ENCODE measurements at places on chromosomes 3 and 15.
A peak's percentile ranks its signal among the peaks of the same experiment; 100 is the strongest.

DNA sequence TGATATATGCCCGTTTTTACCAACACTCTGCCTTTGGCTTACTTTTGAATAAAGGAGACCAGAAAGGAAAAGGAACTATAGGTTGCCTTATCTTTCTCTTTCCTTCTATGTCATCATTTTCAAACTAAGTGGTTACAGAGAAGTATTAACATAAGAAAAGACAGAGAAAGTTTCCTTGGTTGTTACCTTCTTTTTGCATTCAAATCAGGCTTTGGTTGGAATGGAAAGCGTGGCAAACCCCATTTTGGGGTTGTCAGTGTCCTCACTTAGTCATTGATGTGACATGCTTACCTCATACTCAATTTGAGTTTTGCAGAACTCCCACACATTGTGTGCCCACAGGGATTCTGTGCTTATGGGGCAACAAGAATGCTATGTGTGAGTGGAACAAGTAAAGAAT lies 3.7 kb upstream of the THRB start:
- no peak for DNase-seq

- peak; percentile 34 for DNase-seq
Measured at GRCh38 chr3:197501879-197502620, 53.7 kb downstream of the BDH1 start.

- DNase-seq, result no peak
Measured at GRCh38 chr3:107627962-107628542, 105.3 kb downstream of the BBX start.

DNA sequence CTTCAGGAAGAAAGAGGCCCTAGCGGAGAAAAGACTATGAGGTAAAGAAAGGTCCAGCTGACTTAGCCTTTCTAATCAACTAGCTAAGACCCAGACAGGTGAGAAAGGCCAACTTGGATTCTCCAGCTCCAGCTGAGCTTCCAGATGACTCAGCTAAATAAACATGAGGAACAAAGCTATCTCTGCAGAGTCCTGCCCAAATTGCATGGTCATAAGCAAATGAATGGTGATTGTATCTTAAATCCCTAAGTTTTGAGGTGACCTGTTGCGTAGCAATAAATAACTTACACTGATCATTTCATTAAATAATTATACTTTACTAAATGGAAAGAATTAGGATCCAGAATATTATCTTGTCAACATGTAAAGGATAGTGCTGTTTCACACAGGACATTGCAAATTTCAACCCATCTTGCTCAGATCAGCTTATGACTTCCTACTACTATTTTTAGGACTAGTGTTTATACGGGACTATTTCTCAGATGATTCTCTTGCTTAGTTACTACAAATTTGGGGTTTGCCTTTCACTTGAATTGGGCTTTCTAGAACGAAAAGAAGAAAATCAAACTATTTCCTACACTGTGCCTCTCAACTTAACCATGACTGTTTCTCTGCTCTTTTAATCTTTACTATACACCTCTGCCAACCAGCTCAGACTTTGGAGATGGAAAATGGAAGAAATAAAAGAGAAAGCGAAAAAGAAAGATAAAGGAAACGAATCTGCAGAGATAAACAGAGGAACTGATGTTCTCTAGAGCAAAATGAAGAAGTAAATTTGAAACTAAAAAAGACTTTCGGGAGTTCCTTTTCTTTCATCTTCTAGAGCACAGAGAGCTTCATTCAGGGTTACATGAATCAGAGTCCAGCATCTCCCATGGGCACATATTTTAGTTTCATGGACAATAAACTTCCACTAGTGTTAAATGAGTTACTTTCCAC lies 6.6 kb upstream of the ADGRG7 start:
- no peak for DNase-seq

DNA sequence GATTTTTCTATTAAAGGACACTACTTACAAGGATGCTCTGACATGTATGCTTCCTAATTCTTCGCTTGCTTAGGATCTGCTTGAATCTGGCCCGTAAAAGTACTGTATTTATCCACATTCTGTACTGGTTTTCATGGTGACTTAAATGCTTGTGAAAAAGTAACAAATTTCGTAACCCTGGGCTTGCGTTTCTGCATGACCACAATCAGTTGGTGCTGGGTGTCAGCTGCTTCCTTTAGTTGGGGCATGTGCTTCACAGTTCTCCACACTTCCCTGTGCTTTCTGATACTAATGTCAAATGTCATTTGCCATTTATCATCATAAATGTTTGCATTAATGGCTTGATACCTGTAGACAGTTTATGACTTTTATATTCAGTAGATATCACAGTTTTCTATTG lies 218.4 kb upstream of the MLF1 start:
- no peak for DNase-seq

GRCh38 chr15:58332676-58333400 lies 99.0 kb upstream of the LIPC start:
- no peak for DNase-seq

DNA sequence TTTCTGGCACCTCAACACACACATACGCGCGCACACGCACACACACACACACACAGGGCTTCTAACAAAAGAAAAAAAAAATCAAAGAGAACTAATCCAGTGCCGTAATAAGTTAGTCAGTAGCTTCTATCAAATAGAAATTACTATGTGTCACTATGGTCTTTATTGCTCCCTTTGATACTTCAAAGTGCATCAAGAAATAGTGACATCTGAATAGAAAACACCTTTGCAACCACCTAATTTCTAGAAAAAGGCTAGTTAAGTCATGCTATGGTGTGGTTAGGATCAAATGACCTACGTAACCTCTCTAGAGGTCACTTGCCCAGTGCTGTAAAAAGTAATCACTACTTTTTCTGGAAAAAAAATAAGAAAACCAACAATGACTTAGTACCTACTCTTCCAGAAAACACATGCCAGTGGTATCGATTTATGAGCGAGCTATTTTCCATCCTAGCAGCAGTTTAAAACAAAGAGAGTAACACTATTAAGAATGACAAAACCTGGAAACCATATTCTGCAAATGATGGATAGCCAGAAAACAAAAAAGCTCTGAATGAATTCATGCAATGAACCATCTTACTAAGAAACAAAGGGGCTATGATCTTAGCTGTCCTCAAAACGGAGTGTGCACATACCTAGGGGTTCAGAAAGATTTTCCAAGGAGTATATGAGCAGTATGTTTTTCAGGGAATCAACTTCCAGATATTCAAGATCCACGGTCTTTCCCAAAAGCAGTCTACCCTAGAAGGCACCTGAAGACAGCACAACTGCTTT lies 6.8 kb downstream of the AVEN start:
- no peak for DNase-seq

- no peak for DNase-seq
Measured at GRCh38 chr3:12286927-12287726, 1.7 kb upstream of the PPARG start.

GRCh38 chr15:41932511-41933289 lies 38.8 kb upstream of the SPTBN5 start:
- no peak for DNase-seq

DNA sequence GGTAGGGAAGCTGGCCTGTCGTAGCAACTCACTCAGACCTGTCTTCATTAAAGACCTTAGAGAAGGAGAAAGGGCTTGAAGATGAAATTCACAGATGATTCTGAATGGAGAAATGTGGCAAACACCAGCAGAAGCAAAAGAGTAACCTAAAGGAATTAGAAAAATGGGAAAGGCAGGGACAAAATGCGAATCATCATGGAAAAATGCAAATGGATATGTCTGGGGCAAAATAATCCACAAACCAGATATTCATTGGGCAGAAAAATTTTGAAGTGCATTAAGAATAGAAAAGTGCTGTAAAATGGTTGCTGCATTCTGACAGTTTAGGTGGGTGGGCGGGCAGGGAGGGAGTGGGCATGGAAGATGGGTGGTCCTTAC lies 156.9 kb upstream of the RASGRP1 start:
- no peak for DNase-seq

DNA sequence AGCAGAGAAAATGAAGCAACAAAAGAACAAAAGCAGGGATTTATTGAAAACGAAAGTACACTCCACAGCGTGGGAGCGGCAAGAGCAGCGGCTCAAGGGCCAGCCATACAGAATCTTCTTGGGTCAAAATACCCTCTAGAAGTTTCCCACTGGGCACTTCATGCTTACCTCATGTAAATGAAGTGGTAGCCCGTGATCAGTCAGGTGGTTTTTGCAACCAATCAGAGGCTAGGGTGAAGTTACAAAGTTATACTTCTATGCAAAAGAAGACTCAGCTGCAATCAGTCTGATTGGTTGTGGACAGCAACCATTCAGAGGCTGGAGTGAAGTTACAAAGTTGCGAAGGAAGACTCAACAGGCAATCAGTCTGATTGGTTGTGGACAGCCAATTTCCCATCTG lies 37.8 kb upstream of the TRH start:
- no peak for DNase-seq

DNA sequence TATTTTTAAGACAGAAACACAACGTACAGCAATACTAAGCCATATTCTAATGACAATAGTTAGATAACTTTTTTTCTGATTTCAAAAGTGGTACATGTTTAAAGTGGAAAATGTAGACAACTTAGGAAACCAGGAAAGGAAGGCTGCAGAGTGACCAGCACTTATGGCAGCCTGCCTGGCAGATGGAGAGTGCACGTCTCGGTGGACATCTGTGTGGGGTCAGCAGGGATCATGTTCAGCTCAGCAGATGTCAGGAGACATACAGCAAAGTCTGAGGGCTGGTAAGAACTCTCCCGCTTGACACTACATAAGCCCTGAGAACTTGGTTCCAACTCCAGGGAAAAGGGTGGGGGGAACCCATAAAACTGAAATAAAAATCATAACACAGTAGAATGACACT lies 128.6 kb upstream of the ADPGK start:
- DNase-seq, result no peak

- no peak for DNase-seq
Measured at GRCh38 chr15:25613134-25613533, 174.3 kb upstream of the UBE3A start.

GRCh38 chr3:59473636-59474035 lies 423.8 kb upstream of the CFAP20DC start:
- DNase-seq, result no peak

DNA sequence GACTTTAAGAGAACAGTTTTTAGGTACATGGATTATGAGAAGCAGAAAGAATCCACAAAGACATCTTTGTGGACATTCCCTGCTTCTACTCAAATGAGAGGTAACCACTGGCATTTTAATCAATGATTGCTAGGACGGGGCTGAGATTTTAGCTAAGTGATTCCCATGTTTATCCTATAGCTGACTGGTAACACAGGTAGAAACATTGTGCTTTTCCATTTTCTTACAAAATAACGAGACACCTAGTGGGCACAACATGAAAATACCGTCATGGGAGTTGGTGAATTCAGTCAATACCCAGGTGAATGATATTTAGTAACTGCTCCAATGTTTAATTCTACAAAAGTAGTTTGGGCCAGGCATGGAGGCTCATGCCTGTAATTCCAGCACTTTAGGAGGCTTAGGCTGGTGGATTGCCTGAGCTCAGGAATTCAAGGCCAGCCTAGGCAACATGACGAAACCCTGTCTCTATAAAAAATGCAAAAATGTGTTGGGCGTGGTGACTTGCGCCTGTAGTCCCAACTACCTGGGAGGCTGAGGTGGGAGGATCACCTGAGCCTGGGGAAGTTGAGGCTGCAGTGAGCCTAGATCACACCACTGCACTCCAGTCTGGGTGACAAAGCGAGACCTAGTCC lies 37.2 kb upstream of the DENND4A start:
- DNase-seq, result no peak

DNA sequence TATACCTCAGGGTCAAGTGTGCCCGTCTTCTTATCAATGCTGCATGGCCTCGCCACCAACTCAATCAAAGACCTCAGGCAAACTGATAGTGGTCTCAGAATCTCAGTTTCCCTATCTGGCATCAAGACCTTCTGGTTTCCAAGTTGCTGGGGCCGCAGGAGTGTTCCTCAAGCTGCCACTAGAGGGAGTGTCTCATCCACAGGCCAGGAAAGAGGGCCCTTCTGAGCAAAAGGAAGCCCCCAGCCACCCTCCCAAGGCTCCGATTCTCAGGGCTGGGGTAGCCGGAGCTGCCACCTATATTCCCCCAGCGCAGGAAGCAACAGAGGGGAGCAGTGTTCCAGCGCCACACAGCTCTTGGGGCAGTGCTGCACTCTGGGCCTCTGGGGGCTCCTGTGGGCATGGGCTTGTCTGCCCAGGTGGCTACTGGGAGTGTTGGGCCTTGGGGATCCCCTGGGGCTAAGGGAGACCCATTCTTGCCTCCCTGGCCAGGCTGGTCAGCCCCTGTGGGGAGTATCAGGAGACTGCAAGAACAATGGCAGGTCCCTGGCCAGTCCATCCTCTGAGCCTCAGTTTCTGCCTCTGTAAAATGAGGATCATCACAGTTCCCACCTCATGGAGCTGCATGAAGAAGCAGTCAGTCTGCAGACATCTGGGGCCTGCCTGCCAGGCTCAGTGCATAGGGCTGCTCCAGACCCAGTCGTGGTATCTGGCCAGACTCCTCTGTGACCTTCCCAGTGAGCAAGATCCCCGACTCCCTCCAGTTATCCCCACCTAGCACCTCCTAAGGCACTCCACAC lies 23.4 kb upstream of the SEC13 start:
- peak; percentile 45 for DNase-seq

GRCh38 chr15:91306144-91306543 lies 206.1 kb downstream of the SV2B start:
- DNase-seq, result no peak

DNA sequence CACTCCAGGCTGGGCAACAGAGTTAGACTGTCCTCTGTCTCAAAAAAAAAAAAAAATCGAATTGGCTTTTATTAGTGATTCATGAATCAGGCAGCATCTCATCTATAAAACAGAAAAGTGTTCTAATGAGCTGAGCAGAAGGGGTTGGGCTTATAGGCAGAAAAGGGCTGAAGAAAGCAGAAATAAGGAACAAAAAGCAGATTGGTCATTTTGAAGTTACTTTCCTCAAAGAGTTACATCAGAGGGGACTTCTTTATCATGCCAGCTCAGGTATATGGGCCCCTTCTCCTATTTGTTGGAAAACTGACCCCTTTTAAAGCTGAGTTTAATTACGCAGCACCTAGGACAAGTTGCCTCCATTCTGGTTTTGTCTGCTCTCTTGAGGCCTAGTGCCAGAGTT lies 722 bp upstream of the POGLUT1 start:
- DNase-seq, result no peak

DNA sequence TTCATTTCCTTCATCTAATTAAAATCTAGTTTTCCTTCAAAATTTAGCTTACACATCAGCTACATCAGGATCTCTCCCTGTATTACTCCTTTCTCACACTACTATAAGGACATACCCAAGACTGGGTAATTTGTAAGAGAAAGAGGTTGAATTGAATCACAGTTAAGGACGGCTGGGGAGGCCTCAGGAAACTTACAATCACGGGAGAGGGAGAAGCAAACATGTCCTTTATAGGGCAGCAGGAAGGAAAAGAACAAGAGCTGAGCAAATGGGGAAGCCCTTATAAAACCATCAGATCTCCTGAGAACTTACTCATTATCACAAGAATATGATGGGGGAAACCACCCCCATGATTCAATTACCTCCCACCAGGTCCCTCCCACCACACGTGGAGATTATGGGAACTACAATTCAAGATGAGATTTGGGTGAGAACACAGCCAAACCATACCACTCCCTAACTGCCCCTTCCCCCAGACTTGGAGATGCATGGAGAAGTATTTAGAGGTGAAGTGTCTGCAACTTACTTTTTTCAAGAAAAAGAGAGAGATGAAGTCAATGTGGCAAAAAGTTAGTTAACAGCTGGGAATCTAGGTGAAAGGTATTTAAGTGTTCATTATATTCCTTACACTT lies 21.3 kb downstream of the PRTG start:
- DNase-seq, result no peak

All from activated CD4-positive, alpha-beta T cell treated with anti-CD3 and anti-CD28 coated beads for 24 hours (primary cell).